ENCODE measurements at places on chromosomes 5 and 9.

DNA sequence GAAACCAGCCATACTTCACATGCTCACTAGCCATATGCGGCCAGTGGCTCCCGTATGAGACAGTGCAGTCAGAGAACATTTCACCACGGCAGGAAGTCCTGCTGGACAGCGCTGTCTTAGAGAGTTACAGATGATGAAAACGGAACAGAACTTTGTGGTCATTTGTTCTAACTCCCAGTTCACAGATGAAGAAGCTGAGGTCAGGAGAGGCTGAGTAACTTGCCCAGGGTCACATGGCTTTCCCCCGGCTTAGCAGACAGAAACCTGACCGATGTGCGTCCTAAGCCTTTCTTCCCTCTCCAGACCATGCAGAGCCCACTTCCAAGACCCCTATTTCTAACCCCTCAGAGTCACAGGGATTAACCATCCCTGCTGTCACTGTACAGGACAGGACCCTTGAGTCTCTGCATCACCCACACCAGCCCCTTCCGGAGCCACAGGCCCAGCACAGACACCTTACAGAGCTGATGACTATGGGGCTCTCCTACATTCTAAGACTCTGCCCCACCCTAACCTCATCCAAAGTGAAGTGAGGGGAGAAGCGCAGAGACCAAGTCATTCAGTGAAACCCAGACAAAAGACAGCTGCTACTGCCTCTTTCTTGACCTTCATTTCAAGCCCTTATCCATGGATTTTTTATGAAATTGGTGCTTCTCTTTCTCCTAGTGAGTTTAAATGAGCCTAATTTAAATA lies 86.9 kb downstream of the PTPN3 start:
- DNase-seq, result no peak

GRCh38 chr5:6632324-6632887 lies 438 bp downstream of the NSUN2 start:
- no peak for DNase-seq

DNA sequence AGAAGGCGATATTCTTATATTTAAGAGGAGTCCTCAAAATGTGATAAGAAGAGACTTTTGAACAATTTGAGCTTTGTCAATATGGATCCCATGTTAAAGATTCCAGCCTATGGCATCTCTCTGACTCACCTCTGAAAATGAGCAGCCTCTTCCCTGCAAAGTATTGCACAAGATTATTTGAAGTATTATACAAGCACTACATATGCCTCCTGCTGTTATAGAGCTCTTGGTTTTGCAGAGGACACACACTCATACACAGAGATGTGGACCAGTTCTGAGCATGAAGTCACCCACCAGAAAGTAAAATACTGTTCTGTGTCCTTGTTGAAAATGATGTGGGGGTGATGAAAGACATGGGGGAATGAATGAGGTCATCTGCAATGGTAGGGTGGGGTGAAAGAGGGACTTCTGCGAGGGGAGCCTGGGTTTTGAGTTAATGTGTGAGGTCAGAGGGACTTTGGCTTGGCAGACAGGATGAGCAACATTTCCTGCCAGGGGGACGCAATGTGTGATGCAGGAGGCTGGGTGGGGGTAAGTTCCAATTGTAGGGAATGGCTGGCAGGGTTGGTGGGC lies 25.8 kb downstream of the FBXL7 start:
- DNase-seq, result no peak

- no peak for DNase-seq
These were observed 460.7 kb upstream of the MEF2C start for GRCh38 chr5:89343666-89344065.

DNA sequence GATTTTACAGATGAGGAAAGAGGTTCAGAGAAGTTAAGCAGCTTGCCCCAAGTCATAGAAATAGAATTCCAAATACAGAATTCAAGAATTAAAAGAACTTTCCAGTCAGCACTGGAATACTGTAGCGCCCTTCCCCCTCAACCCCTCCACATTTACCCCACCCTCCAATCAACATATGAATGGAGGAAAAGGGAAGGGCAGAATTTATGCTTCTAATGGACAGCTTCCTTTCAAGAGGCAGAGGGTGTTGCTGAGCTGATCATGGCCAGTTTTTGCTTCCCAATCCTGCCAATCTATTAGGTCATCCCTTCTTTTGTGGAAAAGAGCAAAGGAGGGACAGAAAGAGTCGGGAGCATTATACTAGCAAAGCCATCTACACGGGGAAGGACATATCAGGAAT lies 39.1 kb upstream of the ANKRD31 start:
- DNase-seq, result no peak

- no peak for DNase-seq
These were observed 179.4 kb downstream of the PTTG1 start for GRCh38 chr5:160601046-160601445.

- DNase-seq, result no peak
These were observed 1.4 kb upstream of the THG1L start for GRCh38 chr5:157729858-157730257.

DNA sequence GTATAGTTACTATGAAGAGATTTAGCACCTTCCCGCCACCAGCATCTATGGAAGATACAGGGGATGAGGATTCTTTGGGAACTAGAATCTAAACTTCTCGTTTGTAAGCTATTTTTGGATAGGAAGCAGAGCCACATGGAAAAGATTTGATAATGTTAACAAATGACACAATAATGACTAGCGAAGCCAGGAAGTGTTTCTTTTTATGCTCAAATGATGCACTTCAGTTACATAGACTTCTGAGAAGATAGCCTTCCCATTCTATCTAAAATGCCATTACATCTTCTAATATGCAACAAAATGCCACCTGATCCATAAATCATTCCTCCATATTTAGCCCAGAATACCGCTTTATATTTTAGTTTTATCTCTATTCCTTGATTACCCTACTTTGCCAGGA lies 17.0 kb upstream of the TNC start:
- no peak for DNase-seq
